ENCODE measurements at places on chromosomes 4 and X. TPM values are rescaled to one million over a fixed set of nuclear protein-coding genes. Genes with fewer than 3 reads are reported as not detected.

- no peaks in the 10 kb centered on the region for H3K4me1 ChIP-seq
- H3K27me3 ChIP-seq: no peaks in the 10 kb centered on the region
- no peaks in the 10 kb centered on the region for H3K36me3 ChIP-seq
- peak overlapping the region; percentile 24 for H3K4me3 ChIP-seq
Observed at GRCh38 chrX:23811108-23811651, 28.2 kb downstream of the SAT1 start.

DNA sequence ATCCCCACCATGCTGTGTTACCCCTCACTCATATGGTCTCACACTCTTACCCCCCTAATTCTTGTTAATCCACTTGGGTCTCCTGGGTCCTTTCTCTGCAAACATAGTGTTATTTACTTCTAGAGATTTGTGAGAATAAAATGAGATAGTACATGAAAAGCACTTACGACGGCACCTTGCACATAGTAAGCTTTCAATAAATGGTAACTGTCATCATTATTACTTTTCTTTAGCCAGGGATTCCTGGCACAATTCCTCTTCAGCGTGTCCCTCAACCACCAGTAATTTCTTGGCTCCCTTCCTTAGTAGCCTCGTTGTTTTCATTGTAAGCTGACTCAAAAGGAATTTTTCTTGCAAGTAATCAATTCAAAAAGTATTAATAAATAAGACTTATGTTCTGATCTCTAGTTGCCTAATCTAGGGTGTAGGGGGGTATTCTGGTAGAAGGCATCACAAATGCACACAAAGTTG, 30.1 kb upstream of the RBMX start:
- no peaks in the 10 kb centered on the region for H3K27me3 ChIP-seq
- peak overlapping the region; percentile 64 for H3K4me3 ChIP-seq
- H3K36me3 ChIP-seq: no peaks in the 10 kb centered on the region
- DNase-seq: no peak

GRCh38 chr4:39714166-39714565, 16.2 kb downstream of the UBE2K start:
- H3K27me3 ChIP-seq: no peaks in the 10 kb centered on the region
- H3K36me3 ChIP-seq: no peaks in the 10 kb centered on the region
- H3K27ac ChIP-seq: no peak overlapping the region
- DNase-seq: no peak
- H3K4me3 ChIP-seq: no peak overlapping the region

The CYTL1 gene
- total RNA-seq: 1.9 TPM

DNA sequence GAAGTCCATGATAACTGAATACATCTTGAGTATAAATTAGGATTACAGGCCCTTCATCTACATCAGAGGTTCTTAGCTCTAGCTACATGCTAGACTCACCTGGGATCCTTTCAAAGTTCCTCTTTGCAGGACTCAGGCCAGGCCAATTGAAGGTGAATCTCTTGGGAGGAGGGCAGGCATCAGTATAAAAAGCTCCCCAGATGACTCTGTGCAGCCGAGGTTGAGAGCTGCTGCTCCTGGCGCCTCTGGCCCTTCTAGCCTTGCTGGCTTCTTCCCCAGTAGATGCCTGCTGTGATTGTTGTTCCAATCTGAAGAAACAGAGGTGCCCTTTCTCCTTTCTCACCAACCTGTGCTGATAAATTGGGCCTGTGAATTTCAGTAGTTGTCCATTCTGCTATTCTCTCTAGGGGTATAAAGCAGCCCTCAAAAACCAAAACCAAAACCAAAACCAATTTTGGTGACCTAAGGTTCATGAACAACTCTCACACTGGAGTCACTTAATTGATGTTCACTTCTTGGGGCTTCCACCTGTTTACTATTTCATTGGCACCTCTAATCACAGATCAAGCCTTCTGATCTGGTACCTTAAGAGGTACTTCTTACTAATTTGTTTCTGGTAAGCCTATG, 78.7 kb downstream of the SUPT20HL2 start:
- DNase-seq: no peak
- H3K4me1 ChIP-seq: no peaks in the 10 kb centered on the region
- no peak overlapping the region for H3K4me3 ChIP-seq
- no peak overlapping the region for H3K27ac ChIP-seq
- H3K36me3 ChIP-seq: no peaks in the 10 kb centered on the region

The NAA11 gene
- not detected for total RNA-seq

DNA sequence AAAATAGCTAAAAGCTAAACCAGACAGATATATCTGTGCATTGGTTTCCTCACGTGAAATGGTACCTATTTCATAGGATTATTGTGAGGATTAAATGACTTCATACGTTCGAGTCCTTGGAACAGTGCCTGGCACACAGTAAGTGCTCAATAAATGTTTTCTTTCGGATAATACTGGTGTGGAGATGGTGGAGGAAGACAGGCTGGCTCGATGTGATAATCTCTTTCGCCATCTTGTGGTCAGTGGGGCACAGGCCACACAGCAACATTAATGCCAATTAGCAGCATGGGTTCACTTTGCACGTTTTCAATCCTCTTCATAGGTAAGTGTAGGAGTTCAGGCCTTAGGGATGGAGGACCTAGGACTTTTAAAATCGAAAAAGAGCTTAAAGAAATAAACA, 9.3 kb downstream of the PAGE4 start:
- DNase-seq: no peak
- H3K27me3 ChIP-seq: no peaks in the 10 kb centered on the region
- no peak overlapping the region for H3K27ac ChIP-seq
- no peaks in the 10 kb centered on the region for H3K36me3 ChIP-seq
- H3K4me3 ChIP-seq: no peak overlapping the region
- H3K4me1 ChIP-seq: no peaks in the 10 kb centered on the region

The RIPPLY1 gene
- not detected for total RNA-seq

- H3K27ac ChIP-seq: no peak overlapping the region
- DNase-seq: no peak
Observed at GRCh38 chr4:84684361-84684760, 101.4 kb downstream of the CDS1 start.

The EXOSC9 gene
- total RNA-seq: 27.2 TPM

The C4orf36 gene
- total RNA-seq: 0.96 TPM

- H3K27me3 ChIP-seq: no peaks in the 10 kb centered on the region
- H3K27ac ChIP-seq: peak overlapping the region; percentile 95
- H3K4me1 ChIP-seq: peaks cover 21% of the 10 kb centered on the region
- no peaks in the 10 kb centered on the region for H3K36me3 ChIP-seq
- peak overlapping the region; percentile 71 for H3K4me3 ChIP-seq
- no peak for DNase-seq
Observed at GRCh38 chr4:128286474-128287058, 1.0 kb downstream of the PGRMC2 start.

Measured in breast epithelium (tissue), 4 donors.